CD4-positive, CD25-positive, alpha-beta regulatory T cell (primary cell): ENCODE measurements at places on chromosomes 1 and 21.

GRCh38 chr1:11858968-11859871 lies 475 bp upstream of the NPPB start:
- DNase-seq: peak; percentile 61

- no peak for DNase-seq
Measured at GRCh38 chr1:44713321-44713781, 17.6 kb downstream of the RNU5D-1 start.

- DNase-seq: no peak
Measured at GRCh38 chr21:29571949-29572348, 273.2 kb downstream of the BACH1 start.

- peak; percentile 49 for DNase-seq
Measured at GRCh38 chr1:145999321-146000024, 3.1 kb upstream of the TXNIP start.

DNA sequence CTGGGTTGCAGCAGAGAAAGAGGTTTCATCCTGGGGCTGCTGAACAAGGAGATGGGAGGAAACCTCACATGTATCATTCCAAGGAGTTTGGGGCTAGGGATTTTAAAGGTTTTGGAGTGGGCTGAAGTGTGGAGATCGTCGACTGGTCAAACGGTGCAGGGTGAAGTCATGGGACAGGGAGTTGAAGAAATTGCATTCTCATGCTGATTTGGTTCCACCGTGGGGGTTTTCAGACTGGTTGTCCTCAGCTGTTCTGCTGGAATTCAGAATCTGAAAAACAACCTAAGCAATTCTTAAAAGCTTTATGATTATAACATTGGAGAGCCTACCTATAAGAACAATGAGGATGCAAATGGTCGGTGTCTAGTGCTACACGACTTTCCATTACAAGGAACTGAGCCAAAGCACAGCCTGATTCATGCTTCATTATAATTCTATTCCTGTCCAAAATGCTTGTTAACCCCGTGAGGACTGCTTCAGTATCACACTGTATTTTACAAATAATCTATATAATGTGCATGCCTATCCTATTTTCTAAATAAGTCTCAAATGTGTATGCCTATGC lies 242.7 kb downstream of the TM2D1 start:
- DNase-seq: no peak

DNA sequence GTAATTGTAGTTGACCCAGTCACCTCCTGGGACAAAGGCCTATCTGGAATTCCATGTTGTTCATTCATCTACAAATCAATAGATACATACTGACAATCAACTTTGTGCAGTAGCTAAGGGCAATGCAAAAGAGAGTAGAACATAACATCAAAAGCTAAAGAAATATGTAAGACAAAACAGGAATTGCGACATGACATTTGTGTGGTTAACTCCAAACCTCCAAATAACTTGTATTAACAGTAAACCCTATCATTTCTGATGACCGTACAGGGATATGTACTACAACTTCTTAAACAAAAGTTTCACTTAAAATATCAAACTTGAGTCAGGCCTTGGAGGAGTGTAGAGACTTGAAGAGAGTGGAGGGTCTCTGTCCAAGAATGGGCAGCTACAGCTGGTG lies 317.6 kb downstream of the SPATA17 start:
- no peak for DNase-seq

DNA sequence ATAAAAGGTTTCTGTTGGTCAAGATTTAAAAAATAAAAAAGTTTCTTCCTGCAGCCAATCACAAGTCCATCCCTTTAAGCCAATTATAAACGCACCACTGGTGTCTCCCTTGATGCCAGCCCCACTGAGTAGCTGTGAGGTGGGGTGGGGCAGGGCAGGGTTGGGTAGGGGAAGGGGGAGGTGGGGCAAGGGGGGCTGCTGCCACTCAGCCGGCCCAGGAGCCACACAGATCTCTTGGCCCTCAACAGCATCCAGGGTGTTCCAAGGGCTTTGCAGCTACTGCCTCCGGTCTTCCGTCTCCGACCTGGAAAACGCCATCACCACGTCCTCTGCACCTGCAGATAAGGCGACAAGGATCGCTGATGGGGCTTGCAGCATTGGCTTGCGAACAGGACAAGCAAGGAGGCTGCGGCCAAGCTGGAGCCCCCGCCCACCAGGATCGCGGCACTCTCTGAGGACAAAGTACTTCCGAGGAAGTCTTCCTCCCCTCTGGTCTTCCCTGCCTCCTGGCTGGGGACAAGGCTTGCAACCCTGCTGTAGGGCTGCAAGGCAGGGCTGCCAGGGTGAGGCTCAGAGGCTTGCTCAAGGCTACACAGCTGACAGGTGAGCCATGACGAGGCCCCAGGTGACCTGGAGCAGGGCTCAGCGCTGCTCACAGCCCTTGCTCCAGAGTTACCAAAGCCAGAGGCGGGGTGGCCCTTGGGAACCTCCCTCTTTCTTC lies 26.8 kb upstream of the CLSTN1 start:
- DNase-seq: peak; percentile 10
